NCI-H2081 (cell line): ENCODE measurements at places on chromosomes 6 and 20.

GRCh38 chr20:50605136-50605535, 86.2 kb downstream of the RIPOR3 start:
- no peak for DNase-seq

- no peak for DNase-seq
Observed at GRCh38 chr6:69063401-69063800, 428.3 kb downstream of the ADGRB3 start.

DNA sequence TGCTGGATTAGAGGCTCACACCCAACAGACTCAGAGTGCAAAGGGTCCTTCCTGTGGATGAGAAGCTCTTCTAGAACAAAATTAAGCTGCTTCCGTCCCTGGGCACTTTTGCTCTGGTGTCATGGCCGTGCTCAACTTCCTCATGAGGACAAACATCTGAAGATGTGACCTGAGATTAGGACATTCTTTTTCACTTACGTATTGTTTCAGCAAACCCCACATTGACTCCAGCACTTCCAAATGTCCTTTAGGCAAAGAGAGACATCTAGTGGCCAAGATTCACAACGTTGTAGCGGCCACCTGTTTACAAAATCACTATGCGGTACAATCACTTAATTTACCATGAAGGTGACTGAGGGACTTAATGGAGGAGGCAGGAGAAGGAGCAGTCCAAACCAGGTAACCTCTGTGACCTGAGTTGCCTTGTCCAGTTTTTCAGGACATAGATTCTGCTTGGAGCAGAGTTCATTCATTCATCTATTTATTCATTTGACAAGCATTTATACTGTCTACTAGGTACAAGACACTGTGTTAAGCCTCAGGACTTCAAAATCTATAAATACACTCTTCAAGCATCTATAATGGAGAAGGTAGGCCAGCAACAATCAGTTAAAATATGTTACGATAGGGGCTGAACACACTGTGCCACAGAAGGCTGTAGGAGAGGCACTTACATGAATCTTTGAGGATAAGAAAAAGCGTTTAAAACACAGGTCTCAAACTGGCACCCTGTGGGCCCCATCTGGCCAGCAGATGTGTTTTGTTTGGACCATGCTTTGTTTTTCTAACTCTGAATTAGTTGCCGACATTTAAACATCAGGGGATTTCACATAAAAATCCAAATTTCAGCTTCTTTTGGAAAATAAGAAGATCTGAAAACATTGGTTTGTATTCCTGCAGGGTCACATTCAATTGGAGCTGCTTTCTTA, 5.6 kb upstream of the ADGRF1 start:
- DNase-seq = peak; percentile 55

- no peak for DNase-seq
Observed at GRCh38 chr6:53724501-53724900, 58.9 kb upstream of the KLHL31 start.

DNA sequence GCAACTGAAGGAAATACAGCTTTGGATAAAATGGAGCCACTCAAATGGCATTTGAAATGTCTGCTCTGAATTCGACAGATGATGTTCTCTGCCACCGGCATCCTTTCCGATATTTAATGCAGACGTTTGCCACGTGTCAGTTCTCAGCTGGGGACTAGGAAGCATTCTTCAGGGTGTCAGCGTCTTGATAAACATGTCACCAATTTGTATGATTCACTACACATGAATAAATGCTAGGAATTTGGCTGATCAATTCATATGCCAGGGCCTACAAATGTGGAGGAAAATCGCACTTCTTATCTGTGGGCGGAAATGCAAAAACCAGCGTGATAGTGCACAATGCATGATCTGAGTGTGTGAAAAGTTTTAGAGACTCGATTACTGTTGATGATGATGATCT, 169.5 kb downstream of the SLC24A3 start:
- DNase-seq = no peak

DNA sequence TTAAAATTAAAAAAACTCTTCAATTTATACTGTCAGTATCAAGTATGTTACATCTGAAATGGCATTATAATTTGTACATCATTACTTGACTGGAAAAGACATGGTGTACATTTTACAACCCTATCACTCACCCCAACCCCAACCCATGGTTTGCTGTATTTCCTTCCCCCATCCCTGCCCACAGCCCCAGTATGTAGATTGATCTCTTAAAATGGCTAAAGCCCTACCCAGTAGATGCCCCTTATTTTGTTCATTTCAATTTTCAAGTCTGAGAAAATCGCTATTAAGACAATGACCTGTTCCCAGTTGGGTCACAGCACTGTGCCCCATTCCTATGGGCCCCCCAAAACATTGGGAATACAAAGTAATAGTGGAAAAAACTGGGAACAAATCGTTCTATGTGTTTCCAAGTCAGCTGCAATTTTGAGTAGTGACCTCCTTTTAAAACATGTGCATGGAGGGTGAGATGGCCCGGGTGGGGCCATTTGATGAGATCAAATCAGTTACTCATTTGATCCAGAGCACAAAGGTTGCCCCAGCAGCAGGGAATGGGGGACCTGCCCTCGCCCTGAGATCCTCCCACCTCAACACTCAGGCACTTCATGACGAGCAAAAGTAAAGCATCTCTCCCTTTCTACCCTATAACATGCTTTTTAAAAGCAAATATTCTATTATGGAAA, 13.3 kb downstream of the EZR start:
- no peak for DNase-seq

GRCh38 chr20:46698788-46699187, 9.5 kb upstream of the TP53RK start:
- no peak for DNase-seq
